ENCODE measurements at places on chromosomes 11 and 22. TPM values are rescaled to one million over a fixed set of nuclear protein-coding genes. Genes with fewer than 3 reads are reported as not detected.

TMEM184B gene
- total RNA-seq = 31.4 TPM

MMP13 gene
- not detected for total RNA-seq

KIF18A gene
- 35.4 TPM for total RNA-seq

BID gene
- 48.4 TPM for total RNA-seq

LMO1 gene
- not detected for total RNA-seq

UPB1 gene
- total RNA-seq = 0.24 TPM

RELT gene
- total RNA-seq = 33.2 TPM

NAGA gene
- total RNA-seq = 17.1 TPM

C11orf86 gene
- not detected for total RNA-seq

TECTA gene
- 0.13 TPM for total RNA-seq

PRG2 gene
- 0.26 TPM for total RNA-seq

All from activated CD8-positive, alpha-beta T cell treated with anti-CD3 and anti-CD28 coated beads, Interleukin-2, amount 10 ng/mL, durations not matched to agents 7 days and 5 days (primary cell).